ENCODE measurements at places on chromosomes 3 and 15.

DNA sequence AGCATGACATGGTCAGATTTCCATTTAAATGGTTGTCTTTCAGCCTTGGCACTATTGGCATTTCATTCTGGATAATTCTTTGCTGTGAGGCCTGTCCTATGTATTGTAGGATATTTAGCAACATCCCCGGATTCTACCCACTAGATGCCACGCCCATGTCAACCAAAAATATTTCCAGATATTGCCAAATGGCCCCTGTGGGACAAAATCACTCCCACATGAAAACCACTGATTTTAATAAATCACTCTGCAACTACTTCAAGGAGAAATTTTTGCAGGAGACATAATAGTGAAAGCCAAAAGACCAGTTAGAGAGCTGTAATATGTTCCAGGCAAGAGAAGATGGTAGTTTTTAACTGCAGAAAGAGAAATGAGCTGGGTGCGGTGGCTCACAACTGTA is 55.9 kb upstream of the RARB start:
- no peak for DNase-seq

GRCh38 chr15:73440571-73440970 is 2.4 kb upstream of the REC114 start:
- DNase-seq, result no peak

DNA sequence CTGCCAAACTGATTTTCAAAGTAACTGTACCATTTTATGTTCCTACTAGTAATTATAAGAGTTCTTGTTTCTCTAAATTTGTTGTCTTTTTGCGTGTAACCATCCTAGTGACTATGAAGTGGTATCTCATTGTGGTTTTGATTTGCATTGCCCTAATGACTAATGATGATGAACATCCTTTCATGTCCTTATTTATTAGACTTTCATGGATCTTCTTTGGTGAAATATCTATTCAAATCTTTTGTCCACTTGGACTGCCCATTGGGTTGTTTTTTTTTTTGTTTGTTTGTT is 3.6 kb downstream of the OXSR1 start:
- no peak for DNase-seq

GRCh38 chr3:193400304-193400703 is 21.8 kb upstream of the ATP13A5 start:
- no peak for DNase-seq

DNA sequence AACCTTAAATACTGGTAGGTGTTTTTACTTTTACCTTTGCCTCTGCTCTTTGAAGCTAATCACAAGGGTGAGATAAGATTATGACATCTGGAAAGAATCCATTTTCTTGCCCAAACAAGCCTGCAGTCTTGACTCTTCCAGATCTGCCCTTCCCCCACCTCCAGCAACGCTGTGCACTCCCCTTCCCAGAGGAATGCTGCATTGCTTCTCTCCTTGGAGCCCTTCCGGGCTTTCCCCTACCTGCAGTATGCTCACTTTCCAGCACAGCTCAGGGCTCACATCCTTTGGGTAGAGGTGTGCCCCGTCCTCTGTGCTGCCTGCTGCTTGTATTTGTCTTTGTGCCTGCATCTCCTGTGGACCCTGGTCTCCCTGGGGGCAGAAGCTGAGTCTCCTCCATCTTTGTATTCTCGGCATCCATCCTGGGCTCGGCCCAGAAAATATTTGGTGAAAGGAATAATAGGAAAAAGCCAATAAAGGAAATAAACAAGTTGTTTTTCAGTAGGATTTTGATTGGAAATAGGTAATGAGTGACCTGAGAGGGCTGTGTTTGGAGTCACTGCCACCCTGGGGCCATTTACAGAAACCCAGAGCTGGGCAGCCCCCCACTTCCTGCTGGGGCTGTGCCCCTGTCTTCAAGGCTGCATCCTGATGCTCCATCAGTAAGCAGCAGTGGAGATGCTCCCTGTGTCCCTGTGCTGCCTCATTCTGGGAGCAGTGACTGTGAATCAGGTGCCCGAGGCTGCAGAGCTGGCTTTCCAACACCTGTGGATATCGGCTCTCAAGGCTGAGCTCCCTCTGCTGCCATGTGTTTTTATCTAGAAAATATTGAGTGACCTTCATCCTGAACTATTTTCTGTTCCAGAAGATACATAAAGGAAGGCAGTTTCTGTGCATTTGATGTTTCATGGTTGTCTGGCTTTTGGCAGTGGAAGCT is 117.5 kb downstream of the EEFSEC start:
- no peak for DNase-seq

Measured in activated CD8-positive, alpha-beta memory T cell treated with anti-CD3 and anti-CD28 coated beads for 1 hour (primary cell).